ENCODE measurements at places on chromosomes 6 and 20.

DNA sequence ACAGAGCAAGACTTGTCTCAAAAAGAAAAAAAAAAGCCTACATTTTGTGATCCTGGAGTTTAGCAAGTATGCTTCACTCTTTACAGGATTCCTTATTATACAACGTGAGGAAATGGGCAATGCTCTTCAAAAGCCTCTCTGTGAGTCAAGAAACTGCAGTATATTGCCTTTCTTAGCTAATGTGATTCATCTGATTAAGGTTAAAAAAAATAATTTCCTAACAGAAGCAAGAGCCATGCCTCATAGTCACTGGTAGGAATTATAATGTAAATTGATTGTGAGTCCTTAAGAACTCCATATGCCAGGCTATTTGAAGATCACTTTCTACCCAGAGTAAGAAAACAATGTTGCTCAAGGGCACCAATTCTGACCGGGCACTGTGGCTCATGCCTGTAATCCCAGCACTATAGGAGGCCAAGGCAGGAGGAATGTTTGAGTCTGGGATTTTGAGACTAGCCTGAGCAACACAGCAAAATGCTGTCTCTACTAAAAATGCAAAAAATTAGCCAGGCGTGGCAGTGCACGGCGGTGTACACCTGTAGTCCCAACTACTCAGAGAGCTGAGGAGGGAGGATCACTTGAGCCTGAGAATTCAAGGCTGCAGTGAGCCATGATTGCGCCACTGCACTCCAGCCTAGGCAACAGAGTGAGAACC, 43.3 kb downstream of the SLC26A8 start:
- no peak for DNase-seq

DNA sequence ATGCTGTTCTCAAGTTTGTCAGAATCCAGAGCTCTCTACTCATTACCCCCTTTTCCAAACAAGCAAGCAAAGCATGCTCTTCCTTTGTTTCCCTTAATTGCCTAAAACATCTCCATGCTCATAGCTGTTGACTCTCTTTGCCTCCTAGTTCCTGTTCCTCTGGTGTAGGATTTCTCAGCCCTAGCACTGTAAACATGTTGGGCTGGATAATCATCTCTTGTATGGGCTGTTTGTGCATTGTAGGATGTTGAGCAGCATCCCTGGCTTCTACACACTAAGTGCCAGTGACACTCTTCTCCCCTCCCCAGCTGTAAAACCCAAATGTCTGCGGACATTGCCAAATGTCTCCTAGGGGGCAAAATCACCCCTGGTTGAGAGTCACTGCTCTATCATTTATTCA, 14.0 kb downstream of the PPARD start:
- no peak for DNase-seq

GRCh38 chr6:21201637-21202350, 391.8 kb upstream of the SOX4 start:
- no peak for DNase-seq

DNA sequence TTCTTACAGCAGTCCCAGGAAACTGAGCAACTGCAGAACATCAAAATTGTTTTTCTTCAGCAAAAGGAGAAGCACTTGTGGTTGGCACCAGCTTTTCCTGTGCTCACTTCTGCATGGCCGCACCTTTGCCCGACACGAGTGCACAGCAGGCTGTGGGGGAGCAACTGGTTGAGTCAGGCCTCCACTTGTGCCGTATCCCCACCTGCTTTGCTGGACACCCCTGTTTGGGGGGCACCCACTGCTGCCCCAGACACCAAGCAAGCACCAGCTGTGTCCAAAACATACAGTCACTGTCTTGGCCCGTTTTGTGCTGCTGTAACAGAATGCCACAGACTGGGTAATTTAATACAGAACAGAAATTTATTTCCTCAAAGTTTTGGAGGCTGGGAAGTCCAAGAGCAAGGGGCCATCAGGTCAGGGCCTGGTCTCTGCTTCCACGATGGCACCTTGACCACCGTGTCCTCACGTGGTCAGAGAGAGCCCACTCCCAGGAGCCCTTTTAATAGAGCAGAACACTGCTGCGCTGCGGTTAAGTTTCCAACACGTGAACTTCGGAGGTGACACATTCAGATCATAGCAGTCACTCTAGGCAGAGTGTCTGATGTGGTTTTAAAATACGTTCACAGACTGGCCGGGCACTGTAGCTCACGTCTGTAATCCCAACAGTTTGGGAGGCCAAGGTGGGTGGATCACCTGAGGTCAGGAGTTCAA, 8.7 kb upstream of the GMEB2 start:
- no peak for DNase-seq

DNA sequence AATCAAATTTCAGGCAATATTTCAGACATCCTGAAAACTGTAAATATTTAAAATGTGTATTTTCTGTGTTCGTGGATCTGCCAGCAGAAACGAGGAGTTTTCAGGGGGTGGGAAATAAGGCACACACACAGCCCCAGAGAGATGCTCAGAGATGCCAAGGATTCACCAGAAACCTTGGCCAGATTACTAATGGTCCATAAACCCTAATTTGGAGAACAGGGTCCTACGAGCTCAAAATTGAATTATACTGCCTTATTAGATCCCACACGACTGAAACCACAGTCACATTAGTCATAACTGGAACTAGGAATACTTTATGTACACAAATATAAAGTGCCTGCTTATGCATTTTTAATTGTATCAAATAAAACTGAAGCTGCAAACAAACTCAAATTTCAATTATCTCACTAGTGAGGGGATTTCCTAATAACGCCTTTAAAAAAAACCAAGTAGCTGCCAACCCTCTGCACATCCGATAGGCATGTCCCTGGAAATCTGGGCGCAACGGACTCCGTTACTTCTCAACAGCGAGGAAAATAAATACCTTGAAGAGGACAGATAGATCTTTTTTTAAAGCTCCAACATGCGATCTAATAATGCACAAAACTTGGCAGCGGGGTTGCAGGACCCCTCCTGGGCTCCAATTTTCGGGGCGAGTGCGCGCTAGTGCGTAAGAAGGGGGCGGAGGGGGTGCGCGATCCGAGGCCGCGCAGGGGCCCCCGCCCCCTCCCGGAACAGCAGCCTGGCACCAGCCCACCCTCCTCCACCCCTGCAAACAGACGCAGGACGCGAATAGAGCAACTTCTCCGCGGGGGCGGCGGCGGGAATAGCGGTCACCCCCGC, 897 bp downstream of the CHD6 start:
- DNase-seq = no peak

Measured in HCT116 (cell line).